ENCODE measurements at places on chromosomes 7 and 10.

GRCh38 chr7:118898284-118898683, 673.8 kb downstream of the ANKRD7 start:
- DNase-seq: no peak

- DNase-seq: no peak
Measured at GRCh38 chr10:70990681-70991080, 102.3 kb upstream of the PCBD1 start.

GRCh38 chr10:72000073-72001032, 36.2 kb downstream of the CHST3 start:
- DNase-seq: no peak

- DNase-seq: no peak
Measured at GRCh38 chr7:303884-304573, 14.1 kb downstream of the FOXL3 start.

DNA sequence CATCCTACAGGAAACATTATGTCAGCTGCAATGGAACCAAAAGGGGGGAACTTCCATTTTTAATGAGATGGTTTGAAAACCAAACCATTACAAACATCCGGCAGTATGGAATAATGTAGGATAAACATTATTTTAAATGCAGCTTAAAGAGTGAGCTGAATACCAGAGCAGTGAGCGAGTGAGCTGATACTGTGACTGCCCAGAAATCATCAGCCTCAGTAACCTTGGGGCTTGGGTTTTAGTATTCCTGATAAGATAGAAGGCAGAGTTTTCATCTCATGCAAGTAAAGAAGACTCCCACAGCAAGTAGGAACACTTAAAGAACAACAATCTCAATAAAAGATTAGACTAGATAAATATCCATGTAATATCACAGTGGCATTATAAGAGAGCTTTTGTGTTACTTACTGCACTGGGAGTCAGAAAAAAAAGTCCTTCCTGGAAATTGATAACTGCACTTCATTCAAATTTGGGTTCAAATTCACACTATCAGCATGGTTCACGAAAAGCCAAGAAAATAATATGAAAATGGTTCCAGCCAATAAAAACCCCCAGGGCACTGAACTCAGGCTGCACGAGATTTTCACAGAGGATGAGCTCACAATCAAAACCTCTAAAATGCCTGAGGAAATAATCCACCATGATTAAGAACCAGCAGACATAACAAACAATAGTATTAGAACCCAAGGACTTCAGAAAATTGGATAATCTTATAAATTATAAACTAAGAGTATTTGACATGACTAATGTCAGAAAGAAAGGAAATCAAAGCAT, 115.7 kb downstream of the MTPAP start:
- no peak for DNase-seq

DNA sequence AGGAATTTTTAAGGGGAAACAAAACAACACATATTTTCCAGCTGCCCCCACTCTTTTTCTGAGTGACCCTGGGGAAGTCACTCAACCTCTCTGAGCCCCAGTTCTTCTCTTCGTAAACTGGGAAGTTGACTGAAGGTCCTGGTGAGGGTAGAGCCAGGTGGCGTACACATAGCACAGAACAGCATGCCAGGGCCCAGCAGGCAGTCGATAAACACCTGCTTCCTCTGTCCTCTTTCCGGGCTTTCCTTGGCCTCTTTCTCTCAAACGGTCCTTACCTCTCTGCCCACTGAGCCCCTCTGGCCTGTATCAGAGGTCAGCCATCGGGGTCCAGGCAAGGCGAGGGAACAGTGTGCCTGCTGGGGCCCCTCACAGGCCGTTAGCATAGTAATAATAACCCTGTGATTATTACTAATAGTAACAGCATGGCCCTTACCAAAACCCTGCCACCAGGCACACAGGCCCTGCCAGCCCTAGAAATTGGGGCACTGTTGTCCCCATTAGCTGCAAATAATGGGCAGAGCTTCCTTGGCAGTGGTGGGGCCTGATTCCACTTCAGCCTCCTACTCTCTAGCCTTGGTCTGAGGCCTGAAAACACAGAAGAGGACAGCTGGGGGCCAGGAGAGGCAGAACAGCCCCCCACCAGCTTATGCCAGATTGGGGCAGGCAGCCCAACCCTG, 37.3 kb upstream of the SLC29A3 start:
- DNase-seq: no peak

- DNase-seq: no peak
Measured at GRCh38 chr10:75098902-75099673, 12.4 kb upstream of the SAMD8 start.

DNA sequence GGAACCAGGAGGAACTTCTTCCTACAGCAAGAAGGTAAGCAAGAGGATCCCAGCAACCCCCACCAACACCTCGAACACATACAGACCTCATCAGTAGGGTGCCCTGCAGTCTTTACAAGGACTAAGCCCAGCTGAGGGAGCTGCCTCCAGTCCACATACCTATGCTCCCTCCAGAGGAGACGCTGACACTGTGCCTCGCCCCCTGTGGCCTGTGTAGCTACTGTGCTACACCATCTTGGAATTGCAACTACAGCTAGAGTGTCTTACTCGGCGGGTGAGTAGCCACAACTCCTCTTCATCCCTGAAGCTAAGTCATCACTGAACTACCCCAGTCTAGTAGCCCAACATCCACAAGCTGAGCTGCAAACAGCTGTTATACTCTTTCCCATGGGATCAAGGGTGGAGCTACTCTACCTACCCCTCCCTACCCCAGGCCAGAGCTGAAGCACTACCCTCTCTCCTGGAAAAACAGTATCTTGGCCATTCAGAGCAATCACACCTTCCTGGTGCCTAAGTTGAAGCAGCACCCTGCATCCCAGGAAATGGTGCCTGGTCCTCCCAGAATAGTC, 42.2 kb upstream of the CAMK2B start:
- DNase-seq: no peak

DNA sequence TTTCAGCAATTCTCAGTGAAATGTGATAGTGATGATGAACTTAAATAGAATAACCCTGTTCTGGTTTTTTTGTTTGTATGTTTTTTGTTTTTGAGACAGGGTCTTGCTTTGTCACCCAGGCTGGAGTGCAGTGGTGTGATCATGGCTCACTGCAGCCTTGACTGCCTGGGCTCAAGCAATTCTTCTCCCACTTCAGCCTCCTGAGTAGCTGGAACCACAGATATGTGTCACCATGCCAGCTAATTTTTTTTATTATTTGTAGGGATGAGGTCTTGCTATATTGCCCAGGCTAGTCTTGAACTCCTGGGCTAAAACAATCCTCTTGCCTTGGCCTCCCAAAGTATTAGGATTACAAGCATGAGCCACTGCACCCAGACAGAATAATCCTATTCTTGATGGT, 14.3 kb upstream of the COL17A1 start:
- DNase-seq: no peak

DNA sequence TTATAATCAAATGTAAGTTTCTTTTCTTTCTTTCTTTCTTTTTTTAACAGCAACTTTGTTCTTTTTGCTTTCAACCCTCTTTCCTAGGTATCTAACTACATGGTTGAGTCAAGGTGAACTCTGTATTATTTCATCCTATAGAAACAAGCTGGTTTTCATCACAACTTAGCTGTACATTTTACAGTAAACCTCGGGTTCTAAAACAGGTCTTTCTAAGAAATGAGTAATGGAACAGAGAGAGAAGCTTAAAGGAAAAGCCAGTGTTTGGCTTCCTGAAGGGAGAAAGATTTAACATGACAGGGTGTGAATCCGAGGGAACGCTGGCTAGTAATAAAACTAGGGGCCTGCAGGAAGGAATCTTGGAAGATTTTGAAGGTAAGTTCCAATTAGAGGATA, 143.4 kb upstream of the ITGB1 start:
- DNase-seq: no peak

DNA sequence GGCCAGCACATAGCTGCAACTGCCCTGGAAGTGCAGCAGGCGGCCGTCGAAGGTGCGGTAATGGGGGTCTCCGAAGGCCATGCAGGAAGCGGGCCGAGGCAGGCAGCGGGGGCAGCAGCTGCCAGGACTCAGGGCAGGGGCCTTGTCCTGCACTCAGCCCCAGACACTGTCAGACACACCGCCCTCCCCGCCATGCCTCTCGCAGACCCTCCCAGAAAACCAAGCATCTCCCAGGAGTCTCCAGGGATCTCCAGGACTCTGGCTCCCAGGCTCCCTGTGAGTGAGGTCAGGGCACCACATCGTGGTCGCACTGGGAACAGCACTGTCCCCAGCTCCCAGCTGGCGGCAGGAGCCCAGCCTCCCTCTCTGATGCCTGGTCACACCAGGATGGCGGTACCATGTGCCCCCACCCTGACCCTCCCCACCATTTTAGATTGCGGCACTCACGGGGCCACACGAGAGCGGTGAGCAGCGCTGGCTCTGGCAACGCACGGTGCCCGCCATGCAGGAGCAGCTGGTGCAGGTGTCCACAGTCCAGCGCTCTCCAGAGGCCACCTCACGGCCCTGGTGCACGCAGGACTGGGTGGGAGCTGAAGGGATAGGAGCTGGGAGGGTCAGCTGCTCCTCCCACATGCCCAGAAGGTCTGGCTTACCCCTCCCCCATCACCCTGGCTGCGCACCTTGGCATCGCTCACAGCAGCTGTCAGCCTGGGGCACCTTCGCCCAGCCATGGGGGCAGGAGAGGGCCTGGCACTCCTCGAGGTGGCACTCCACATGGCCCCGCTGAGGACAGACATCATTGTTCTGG, 17.5 kb downstream of the ATP6V1F start:
- no peak for DNase-seq
